HuH-7.5 (cell line): ENCODE measurements at places on chromosomes 1 and 21.

DNA sequence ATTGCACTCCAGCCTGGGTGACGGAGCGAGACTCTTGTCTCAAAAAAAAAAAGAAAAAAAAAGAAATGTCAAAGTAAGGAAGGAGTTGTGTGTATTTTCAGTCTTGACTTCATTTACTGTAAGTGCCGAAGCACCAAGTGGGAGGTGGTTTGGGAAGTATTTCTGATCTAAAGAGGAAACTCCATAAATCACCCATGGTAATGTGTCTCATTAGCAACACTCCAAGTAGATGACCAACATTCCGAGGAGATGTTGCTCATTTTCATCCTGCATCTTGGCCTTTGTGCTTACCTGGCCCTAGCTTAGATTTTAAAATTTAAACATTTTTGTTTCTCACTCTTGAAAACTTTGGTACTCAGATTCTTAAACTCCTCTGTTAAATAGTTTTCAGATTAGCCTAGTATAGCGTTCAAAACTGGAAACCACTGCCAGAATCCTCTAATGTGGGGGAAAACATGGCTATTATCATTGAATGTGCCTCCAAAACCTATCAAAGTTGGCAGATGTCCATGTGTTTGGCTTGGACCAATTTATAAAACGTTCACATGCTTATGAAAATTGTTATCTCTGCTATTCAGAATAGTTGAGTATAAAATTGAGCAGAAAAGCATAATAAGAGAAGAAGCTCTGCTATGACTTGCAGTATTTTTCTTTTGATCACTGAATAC, 110.4 kb downstream of the NFIA start:
- DNase-seq, result no peak

DNA sequence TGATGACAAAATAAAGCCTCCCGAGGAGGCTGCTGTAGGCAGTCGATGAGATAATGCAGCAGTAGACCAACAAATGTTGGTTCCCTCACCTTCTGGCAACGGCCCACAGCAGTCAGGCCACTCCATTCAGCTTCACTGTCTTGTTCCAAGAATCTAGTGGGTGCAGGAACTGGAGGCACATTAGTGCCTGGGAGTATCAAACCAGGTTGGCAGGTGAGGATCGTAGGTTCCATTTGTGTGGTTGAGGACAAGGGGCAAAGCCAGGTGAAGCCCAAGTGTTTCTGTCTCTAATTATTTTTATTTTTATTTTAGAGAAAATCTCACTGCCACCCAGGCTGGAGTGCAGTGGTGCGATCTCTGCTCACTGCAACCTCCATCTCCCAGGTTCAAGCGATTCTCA, 13.3 kb downstream of the FBXO2 start:
- no peak for DNase-seq

DNA sequence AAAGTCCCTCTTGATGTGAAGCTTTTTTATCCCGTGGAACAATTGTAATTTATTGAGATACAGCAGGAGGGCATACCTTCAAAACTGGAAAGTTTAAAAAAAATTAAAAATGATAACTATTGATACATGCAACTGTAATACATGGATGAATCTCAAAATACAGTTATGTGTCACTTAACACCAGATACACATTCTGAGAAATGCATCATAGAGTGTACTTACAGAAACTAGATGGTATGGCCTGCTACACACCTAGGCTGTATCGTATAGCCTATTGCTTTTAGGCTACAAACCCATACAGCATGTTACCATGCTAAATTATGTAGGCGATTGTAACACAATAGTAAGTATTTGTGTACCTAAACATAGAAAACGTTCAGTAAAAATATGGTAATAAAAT, 7.1 kb upstream of the AKNAD1 start:
- DNase-seq, result no peak

- DNase-seq, result no peak
Measured at GRCh38 chr1:230149751-230150584, 82.9 kb downstream of the GALNT2 start.

DNA sequence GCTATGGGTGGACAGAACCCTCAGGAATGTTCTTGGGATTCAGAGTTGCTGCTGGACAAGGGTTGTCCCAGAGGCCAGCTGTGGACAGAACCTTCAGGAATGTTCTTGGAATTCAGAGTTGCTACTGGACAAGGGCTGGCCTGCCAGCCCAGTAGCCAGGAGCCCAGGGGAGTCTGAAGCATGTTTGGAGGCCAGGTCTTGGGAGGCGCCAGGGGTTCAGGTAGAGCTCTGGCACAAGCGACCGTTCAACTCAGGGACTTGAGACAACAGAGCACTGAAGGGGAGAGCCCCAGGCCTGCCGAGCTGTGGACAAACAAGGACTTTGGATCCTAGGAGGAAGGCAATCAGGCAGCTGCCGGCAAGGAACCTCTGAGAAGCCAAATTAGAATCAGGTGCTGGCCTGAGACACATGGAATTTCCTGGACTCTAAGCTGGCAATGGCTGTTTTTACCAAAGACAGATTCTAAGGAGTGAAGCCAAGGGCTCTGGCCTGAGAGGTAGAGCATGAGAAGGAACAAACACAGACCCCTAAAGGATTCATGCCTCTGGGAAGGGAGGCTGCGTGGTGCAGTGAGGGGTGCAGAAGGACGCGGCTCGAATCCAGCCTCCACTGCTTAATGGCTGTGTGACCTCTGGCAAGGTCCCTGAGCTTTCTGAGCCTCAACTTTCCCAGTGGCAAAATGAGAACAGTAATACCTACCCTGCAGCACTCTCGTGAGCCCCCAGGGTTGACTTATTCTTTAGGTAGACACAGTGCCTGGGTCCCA, 13.4 kb downstream of the PLA2G5 start:
- no peak for DNase-seq

DNA sequence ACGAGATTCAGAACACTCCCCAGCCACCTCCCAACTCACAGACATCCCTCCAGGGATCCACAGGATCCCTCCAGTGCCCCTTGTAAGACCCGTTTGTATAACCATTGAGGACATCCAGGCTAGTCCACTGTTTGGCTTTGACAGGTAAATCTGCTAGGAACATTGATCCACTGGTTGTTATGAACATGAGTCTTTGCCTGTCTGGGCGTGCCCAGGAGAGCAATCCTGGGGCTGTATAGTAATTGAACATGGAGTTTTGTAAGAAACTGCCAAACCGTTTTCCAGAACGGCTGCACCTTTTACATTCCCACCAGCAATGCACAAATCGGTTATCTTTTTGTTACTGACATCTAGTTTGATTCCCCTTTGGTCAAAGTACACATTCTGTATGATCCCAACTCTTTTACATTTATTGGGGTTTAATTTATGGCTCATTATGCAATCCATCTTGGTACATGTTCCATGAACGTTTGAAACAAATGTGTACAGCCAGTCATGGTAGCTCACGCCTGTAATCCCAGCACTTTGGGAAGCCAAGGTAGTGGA, 88.7 kb downstream of the WDR4 start:
- no peak for DNase-seq

DNA sequence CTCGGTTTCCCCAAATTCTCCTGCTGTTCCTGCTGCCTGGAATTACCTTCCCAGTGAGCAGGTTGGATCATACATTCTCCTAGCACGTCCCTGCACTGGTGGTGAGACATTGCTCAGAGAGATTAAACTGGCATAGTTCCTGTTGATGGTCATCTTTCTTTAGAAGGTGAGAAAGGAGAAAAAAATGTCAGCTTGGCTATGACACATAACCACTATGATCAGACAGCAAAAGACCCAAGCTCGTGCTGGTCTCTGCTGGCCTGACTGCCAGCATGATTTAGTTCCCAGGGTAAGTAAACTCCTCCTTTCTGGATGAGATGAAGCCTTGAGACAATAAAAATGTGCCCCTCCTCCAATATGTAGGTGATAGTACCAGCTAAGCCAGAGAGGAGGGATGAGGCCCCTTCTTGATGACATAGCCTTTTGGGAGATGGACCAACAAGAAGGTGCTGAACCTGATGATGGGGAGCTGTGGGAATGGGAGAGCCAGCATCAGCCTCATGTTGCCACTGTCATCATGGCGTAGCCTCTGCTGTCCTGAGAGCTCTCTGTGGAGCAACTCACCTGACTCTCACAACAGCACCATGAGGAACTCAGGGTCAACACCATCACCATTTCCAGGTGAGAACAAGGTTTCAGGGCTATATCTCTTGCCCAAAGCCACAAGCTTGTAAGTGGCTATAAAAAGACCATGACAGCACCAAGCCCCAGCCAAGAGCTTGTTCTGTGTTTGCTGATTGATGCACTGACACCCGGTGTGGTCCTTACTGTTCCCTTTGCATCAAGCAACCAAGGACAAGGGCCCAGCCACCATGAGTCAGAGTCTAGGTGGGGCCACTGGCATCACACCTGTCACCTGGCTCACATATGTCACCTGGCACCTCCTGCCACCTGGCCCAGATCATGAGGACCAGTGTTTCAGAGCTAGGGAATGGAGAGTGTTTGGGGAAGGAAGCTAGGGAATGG, 200.0 kb downstream of the MATN1 start:
- no peak for DNase-seq

- no peak for DNase-seq
Measured at GRCh38 chr1:10045480-10046355, 13.0 kb downstream of the UBE4B start.

- DNase-seq, result no peak
Measured at GRCh38 chr21:33240404-33240803, 10.7 kb downstream of the IFNAR2 start.

- DNase-seq, result no peak
Measured at GRCh38 chr1:237684236-237684635, 206.5 kb downstream of the ZP4 start.

DNA sequence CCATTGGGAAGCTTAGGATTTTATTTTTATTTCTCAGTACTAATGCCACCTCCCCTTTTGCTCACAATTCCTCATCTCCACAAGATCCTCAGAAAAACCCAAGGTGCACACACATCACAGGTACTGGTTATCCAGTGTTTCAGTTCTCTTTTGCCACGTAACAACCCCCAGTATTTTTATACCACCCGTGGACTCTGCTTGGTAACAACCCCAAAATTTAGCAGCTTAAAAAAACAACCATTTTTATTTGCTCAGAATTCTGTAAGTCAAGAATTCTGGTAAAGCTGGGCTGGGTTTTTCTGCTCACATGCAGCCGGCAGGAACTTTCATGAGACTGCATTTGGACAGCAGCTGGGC, 180.0 kb downstream of the KAZN start:
- DNase-seq, result no peak

- no peak for DNase-seq
Measured at GRCh38 chr1:228297822-228298221, 90.0 kb downstream of the OBSCN start.

GRCh38 chr1:202061055-202061454, 50.7 kb downstream of the ELF3 start:
- DNase-seq, result no peak

DNA sequence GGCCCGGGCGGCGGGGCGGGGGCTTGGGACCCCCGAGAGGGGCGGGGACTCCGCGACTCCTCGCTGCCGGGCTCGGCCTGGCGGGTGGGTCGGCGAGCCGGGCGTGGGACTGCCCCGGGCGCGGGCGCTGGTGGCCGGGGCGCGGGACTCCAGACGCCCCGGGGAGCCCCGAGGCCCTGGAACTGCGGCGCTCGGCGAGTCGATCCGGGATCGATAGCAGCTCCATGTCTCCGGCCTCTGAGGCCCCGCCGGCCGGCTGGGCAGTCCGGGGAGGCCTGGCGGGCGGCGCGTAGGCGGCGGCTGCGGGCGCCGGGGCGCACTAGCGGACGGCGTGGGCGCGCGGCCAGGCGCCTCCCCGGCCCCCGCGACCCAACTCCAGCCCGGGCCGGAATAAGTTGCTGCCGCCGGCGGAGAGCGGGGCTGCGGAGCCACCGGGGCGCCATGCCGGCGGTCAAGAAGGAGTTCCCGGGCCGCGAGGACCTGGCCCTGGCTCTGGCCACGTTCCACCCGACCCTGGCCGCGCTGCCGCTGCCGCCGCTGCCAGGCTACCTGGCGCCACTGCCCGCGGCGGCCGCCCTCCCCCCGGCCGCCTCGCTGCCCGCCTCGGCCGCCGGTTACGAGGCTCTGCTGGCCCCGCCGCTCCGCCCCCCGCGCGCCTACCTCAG, 400 bp downstream of the SAMD11 start:
- no peak for DNase-seq

- DNase-seq, result no peak
Measured at GRCh38 chr1:108149796-108150467, 50.2 kb downstream of the SLC25A24 start.

GRCh38 chr1:203703586-203703985, 61.4 kb upstream of the LAX1 start:
- DNase-seq, result no peak

GRCh38 chr21:25313829-25314228, 293.5 kb downstream of the MRPL39 start:
- DNase-seq, result no peak
